Central memory CD4-positive, alpha-beta T cell (primary cell): ENCODE measurements at places on chromosomes 5 and 9.

- DNase-seq: no peak
These were observed 1.6 kb upstream of the PRRC1 start for GRCh38 chr5:127515693-127516440.

- DNase-seq: no peak
These were observed 210.1 kb upstream of the TBCA start for GRCh38 chr5:77986261-77986660.

DNA sequence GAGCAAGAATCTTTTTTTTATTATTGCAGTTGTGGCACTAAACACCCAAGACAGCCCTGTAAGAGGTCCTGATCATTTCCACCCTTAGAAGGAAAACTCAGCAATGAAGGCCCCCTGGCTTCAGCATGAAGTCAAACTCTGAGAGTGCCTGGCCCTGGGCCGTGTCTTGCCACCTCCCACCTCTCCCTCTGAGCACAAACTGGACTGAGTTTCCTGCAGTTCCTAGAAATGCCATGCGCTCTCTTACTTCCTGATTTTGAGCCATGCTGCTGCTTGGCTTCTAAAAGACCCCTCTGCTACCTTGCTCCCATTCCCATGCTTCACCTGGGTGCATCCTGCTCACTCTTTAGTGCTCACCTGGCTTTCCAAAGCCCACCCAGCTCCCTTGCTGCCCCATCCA lies 140.4 kb upstream of the KLF9 start:
- DNase-seq: no peak

GRCh38 chr9:99978221-99978620 lies 71.8 kb downstream of the STX17 start:
- DNase-seq: no peak

GRCh38 chr5:143922718-143923117 lies 110.8 kb downstream of the HMHB1 start:
- no peak for DNase-seq

DNA sequence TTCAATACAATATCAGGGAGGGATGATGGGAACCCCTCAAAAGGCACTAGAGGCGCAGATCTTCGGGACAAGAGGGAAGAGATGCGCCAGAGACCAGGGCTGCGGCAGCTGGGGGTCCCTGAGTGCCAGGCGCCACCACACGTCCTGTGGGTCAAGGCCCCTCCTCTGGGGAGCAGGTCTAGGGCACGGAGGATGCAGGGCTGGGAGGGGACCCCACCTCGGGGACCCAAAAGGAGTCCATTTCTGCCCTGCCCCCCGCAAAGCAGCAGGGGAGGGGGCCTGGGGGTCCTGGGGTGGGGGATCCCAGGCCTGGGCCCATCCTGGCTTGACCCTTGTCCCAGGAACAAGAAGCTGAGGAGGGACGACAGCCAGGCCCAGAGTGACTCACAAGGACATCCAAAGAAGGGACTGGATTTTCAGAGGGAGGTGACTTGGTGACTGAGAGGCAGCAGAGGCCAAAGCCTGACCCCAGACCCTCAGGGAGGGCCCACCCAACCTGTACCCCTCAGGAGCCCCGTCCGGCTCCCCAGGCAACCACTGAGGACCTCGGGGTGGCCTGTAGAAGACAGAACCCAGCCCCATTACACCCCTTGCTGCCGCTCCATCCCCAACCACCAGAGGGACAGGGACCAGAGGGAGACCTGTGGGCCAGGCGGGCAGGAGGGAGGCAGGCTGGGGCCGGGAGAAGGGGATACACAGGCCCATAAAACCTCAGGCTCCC lies 54.2 kb downstream of the LRSAM1 start:
- DNase-seq: no peak

- no peak for DNase-seq
These were observed 94.0 kb upstream of the DNAH5 start for GRCh38 chr5:14038341-14038959.

DNA sequence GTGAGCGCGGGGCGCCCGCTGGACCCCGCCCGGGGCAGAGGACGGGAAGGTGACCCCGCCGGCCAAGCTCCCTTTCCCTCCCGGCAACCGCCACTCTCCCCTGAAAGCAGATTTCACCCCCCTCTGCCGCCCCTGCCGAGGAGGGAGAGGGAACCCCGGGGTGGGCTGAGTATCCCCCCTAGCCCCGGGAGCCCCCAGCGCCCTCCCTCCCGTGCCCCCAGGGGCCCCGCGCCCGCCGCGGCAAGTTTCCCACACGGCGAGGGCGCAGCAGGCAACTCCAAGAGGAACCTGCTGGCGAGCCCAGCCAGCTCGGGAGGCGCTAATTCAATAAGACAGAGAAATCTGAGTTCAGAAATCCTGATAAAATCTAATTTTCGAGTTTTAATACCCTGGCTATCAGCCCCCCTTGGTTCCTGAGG lies 1.6 kb downstream of the NTNG2 start:
- no peak for DNase-seq

GRCh38 chr5:92599217-92599810 lies 981.7 kb downstream of the NR2F1-AS1 start:
- DNase-seq: no peak

DNA sequence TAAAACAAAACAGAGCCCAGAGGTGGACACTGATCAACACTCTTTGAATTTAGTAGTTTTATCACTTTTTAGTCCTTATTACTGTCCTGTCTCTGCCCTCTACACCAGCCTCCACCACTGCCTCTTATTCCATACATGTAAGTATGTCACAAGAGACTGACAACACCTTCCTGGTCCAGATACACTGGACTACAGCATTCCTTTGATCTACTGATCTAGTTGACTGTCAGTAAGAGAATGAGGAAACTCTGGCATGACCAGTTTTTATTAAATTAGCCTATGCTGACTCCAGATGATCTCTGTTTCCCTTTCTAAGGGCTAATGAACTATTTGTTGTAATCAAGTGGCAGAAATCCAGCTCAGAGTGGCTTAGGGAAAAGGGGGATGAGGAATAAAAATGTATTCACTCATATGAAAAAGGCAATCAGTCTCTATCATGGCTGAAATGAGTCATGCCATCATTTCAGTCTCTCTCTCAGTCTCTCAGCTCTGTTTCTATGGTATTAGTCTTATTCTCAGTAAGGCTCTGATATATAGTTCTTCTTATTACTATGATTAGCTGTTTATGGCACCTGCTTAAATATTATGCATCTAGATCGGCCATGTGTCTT lies 5.5 kb downstream of the ARHGEF37 start:
- no peak for DNase-seq

- DNase-seq: no peak
These were observed 33.5 kb downstream of the PDGFRB start for GRCh38 chr5:150122158-150122510.

GRCh38 chr9:136138566-136138965 lies 19.9 kb upstream of the TMEM250 start:
- DNase-seq: no peak
